Cardiac fibroblast (primary cell): ENCODE measurements at places on chromosomes 4 and X.

- DNase-seq: no peak
Observed at GRCh38 chr4:113821856-113822255, 60.3 kb upstream of the CAMK2D start.

DNA sequence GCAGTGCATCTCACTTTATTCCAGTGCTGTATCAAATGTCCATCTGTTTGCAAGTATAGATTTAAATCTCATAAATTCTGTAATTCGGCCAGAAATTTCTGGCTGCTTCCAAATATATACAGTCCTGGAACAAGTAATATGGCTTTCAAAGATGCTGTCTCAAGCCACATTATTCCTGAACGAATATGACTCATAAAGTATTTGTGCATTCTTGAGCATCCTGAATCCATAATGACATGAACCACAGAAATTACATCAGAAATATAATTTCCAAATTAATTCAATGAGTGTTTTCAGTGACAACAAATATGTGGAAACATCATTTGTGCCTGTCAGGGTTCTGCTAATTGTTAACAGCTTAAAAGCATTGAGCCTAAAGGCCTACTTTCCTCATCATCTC, 140.9 kb upstream of the HPGD start:
- DNase-seq: peak; percentile 7

- no peak for DNase-seq
Observed at GRCh38 chr4:85151786-85152185, 185.3 kb upstream of the WDFY3 start.

DNA sequence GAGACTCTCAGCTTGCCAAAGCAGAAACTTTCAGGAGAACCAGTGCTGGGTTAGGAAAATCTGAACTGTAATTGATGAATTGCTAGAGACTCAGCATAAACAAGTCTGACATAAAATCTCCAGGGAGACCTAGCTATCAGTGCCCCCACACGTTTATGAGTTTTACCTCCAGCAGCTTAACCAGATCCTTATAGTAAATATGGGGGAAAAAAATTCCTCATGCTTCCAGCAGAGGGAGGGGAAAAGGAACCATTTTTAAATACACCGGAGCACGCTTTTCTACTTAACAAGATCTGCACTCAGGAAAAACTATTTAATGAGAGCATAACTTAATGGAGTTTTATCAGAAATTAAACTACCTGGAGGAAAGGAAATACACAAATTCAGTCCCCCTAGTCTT, 1040.7 kb upstream of the INTU start:
- DNase-seq: peak; percentile 19

DNA sequence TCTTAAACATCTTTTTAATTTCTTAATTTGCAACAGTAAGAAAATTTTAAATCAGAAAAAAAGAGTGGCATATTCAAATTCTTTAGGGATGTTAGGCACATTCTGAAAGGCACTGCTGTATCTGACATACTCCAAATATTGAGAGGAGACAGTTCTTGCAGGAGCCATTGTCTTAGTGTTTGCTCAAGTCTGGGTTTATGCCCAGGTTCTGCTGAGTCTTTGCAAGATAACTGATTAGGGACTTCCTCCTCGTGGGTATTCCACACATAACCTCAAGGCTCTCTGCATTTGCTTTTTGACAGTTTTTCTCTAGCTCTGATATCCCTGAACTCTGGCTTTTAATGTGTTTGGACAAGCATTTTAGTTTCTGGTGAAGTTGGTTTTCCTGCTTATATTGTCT, 52.6 kb downstream of the RPS3A start:
- peak; percentile 13 for DNase-seq

DNA sequence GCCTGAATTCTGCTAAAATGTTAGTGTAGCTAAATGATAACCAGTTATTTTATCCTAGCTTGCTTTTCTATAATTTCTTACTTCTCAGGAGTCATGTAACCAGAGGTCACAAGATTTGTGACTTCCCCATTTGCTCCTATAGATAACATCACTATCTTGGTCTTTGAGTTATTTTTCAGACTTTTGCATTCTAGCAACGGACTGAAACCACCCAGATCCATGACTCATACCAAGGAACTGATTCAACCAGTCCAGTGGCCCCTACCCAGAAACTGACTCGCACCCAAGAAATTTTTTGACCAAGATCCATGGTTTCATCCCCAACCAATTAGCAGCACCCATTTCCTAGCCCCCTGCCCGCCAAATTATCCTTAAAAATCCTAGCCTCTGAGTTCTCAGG, 50.0 kb downstream of the IQCM start:
- peak; percentile 49 for DNase-seq
